Natural killer cell treated with Interleukin-12 subunit alpha and Interleukin-12 subunit beta and Interleukin-15 and Interleukin-18, amount 100 ng/mL, for 72 hours (primary cell): ENCODE measurements at places on chromosomes 6 and 20. TPM values are rescaled to one million over a fixed set of nuclear protein-coding genes. Genes with fewer than 3 reads are reported as not detected.

Gene RNF39
- total RNA-seq, result not detected

Gene HLA-DQB1
- total RNA-seq, result 48.6 TPM

Gene ABHD16B
- total RNA-seq, result not detected

DNA sequence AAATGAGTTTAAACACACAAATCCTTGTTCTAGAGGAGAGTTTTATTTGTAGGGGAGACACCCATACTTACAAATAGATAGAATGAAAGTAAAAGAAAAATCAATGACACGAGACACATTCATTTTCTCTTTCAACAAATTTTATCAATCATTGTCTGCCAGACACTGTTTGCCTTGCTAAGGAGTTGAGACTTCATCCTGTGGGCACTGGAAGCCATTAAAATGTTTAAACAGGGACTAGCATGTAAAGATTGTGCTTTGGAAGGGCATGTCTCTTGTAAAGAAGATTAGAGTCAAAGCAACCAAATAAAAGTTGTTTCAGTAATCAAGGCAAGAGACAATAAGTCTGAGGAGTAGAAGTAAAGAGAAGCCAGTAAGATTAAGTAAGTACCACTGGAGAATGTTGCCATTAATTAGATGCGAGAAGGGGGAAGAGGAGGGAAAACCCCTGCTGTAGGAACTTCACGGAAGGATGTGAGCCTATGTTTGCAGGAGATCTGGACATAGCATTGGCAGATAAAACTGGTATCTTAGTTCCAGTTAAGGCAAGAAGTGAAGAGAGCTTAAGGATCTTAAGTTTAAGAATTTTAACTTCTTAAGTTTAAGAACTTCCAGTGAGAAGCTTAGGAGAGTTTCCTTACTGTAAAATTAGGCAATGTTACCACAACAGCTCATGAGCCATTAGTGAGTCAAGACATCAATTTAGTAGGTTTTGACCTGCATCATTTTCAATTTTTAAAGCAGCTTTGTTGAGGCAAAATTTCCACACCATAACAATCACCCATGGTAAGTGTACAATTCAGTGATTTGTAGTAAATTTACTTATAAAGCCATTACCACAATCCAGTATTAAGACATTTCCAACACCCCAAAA is 117.0 kb upstream of the UST start:
- H3K27me3 ChIP-seq, result peaks cover 9% of the 10 kb centered on the region
- H3K4me1 ChIP-seq, result peaks cover 7% of the 10 kb centered on the region
- H3K36me3 ChIP-seq, result no peaks in the 10 kb centered on the region
- DNase-seq, result no peak

DNA sequence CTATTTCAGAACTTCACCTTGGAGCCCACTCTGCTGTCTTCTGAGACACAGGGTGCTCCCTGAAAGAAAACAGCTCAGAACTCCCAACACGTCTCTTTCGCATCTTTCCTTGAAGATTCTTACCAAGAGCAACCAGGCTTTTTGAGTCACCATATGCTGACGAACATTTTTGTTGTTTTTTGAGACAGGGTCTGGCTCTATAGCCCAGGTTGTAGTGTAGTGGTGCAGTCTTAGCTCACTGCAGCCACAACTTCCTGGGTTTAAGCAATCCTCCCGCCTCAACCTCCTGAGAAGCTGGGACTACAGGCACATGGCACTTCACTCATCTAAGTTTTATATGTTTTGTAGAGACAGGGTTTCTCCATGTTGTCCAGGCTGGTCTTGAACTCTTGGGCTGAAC is 68.5 kb downstream of the TRMT11 start:
- no peak for DNase-seq
- H3K27me3 ChIP-seq, result no peaks in the 10 kb centered on the region
- no peaks in the 10 kb centered on the region for H3K36me3 ChIP-seq

DNA sequence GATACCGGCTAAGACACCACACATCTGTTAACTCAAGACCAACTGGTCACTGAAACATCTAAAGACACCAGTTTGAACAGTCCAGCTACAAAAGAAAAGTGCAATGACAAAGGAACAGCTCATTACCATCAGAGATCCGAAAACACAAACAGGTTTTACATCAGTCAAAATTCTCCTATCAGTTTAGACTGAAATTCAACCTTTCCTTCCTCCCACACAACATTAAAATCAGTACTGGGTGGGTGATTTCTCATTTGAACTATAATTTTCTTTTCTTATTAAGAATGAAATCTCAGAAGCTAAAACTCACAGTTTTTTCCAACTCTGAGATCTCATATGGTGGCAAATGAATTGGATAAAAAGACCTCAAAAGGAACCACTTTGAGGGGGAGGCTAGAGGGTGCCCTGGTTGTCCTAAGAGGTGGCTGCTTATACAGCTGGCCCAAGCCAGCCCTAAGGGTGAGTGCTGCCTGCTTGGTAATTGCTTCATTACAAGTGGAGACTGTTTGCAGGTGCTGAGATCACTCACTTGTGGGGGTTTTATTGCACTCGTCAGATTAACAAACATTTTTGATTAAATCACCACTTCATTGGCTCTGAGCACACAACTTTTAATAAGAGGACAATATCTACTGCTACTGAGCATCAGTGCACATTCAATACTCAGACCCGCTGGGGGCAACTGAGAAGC is 4.3 kb downstream of the CCDC167 start:
- no peak overlapping the region for H3K27ac ChIP-seq
- peak overlapping the region; percentile 10 for H3K4me3 ChIP-seq
- no peaks in the 10 kb centered on the region for H3K27me3 ChIP-seq

DNA sequence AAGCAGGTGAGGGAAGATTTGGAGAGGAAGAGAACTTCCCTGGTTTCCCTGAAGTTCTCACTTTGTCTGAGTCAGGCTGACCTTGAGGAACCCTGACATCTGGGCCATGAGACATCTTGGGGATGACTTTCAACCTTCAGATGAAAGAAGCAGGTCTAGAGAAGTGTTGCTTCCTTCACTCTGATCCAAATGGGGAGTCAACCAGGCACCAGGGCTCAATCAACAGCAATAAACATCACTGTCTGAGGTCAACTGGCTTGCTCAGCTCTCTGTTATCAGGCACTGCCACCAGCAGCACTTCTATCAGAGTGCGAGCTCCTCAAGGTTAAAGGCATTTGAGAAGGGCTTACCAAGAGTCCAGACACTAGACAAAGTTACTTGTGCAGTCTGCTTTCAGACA is 6.3 kb downstream of the ACOT8 start:
- no peak overlapping the region for H3K4me3 ChIP-seq
- H3K27me3 ChIP-seq, result no peaks in the 10 kb centered on the region
- peaks cover 5% of the 10 kb centered on the region for H3K4me1 ChIP-seq
- DNase-seq, result no peak

DNA sequence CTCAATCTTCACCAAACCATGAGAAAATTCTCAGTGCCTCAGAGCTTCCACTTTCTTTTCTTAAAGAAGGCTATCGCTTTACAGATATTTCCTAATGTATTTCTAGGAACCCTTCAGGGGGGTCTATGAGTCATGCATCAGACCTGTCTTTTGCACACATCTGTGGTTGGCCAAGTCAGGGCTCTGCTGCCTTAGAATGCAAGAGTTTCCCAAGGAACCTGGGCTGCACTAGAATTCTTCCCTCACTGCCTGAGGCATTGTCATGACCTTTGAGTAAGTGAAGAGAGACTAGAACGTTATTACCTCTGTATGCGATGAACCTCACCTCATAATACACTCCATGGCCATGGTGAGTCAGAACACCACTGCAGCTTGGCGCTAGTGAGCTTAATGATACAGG is 365.0 kb upstream of the ID4 start:
- no peaks in the 10 kb centered on the region for H3K36me3 ChIP-seq
- no peak for DNase-seq
- no peaks in the 10 kb centered on the region for H3K4me1 ChIP-seq
- H3K4me3 ChIP-seq, result no peak overlapping the region
- no peaks in the 10 kb centered on the region for H3K27me3 ChIP-seq
- H3K27ac ChIP-seq, result no peak overlapping the region

GRCh38 chr6:169165561-169166300 is 87.9 kb downstream of the THBS2 start:
- no peak overlapping the region for H3K27ac ChIP-seq
- H3K36me3 ChIP-seq, result no peaks in the 10 kb centered on the region
- H3K4me1 ChIP-seq, result peaks cover 3% of the 10 kb centered on the region
- DNase-seq, result no peak
- no peak overlapping the region for H3K4me3 ChIP-seq

GRCh38 chr20:44776980-44777379 is 31.3 kb downstream of the KCNK15 start:
- no peaks in the 10 kb centered on the region for H3K36me3 ChIP-seq
- peaks cover 23% of the 10 kb centered on the region for H3K27me3 ChIP-seq
- H3K4me3 ChIP-seq, result no peak overlapping the region
- H3K27ac ChIP-seq, result no peak overlapping the region
- DNase-seq, result no peak
- H3K4me1 ChIP-seq, result no peaks in the 10 kb centered on the region

DNA sequence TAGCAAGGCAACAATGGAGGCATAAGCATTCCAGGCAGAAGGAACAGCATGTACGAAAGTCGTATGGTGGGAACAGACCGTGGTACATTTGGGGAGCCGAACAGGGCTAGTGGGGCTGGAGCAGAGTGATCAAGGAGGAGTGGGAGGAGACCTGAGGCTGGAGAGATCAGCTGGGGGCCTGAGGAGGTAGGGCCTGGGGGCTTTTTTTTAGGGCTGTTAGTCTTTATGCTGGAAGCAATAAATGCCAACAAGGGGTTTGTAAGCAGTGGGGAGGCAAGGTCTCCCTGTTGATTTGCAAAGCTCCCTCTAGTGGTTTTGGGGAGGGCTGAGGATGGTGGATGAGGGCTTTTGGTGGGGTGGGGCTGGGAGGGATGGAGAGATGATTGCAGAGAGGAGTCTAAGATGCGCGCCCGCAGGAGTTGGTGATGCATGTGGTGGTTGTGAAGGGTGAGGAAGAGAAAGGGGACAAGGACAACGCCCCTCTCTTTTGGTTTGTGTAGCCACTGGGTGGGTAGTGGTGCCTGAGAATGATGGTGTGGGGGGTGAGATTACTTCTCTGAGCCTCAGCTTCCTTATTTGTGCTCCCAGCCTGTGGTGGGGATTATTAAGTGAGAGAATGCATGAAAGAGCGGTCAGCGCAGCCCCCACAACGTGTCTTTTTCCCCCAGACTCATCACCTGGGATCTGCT is 74.1 kb upstream of the TOX2 start:
- H3K4me3 ChIP-seq, result peak overlapping the region; percentile 57
- H3K36me3 ChIP-seq, result no peaks in the 10 kb centered on the region
- peak overlapping the region; percentile 14 for H3K27ac ChIP-seq
- peaks cover 45% of the 10 kb centered on the region for H3K4me1 ChIP-seq
- no peak for DNase-seq
